AG08396 (cell line): ENCODE measurements at places on chromosomes 13 and 19.
A peak's percentile ranks its signal among the peaks of the same experiment; 100 is the strongest.

DNA sequence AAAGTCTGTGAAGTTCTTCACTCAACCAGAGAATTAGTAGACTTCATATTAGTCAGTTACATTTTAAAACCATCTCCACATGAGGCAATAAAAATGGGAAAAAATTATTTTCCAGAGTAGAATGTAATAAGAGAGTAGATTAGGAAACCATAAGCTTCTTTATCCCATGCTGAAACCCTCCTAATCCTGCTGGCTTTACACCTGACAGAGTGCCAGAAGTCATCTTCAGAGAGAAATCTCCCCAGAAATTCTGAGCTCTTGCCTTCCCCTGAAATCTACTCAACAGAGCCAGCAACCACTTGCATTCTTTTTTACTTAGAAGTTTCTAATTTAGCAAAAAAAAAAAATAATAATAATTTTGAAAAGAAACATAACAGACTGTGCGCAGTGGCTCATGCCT is 279.9 kb downstream of the NHLRC3 start:
- DNase-seq: no peak

GRCh38 chr13:46520166-46520565 is 32.8 kb upstream of the LRCH1 start:
- no peak for DNase-seq

DNA sequence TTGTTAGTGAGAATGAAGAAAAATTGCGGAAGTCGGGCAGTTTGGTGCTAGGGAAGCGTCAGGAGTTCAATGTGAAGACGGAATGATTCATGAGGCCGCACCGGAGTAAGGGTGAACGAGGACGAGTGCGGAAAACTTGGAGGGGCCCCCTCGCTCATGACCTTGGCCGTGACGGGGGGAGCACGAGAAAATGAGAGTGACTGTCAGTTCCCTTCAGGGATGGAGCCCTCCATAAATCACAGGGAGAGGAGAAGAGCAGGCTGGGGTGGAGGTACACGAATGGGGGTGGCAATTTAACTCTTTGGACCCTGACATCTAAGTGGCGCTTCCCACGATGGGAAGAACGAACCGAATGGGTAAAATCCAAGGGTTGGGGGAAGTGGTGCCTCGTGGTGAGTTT is 486.4 kb downstream of the TSHZ3 start:
- no peak for DNase-seq

- DNase-seq: no peak
These were observed 73.7 kb downstream of the CYSLTR2 start for GRCh38 chr13:48727241-48728011.

DNA sequence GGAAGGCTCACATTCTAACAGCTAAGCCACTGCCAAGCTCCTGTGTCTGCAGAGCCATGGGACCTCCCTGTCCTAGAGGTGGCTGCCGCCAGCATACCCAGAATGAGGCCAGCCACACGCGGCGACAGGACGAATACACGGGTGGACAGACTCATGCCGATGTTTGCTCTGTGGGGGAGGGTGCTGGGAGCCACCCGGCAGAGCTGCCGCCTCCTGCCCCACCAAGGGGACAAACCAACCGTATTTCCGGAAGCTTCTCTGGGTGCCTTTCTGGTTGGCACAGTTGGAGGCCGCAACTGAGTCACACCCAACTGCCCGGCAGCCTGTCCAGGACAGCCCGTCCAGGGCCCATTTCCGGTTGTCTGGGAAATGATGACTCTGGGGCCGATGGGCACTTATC is 20.3 kb downstream of the C13orf46 start:
- no peak for DNase-seq

GRCh38 chr13:22128441-22129408 is 457.9 kb downstream of the FGF9 start:
- DNase-seq: peak; percentile 31

DNA sequence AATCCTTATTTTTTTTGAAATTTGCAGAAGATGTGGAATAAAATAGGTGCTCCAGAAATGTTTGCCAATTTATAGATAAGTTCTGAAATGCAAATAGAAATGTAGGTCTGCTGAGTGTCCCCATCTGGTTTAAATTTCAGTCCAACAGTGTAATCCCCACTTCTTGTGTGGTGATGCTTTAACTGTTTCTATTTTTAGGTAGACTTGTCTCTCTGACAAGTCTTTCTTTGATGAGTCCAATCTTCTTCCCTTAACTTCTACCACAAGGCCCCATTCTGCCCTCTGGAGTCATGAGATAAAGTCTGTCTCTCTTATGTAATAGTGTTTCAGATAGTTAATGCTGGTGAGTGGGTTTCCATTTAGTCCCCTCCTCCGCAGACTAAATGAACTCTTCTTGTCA is 390.4 kb downstream of the RFC3 start:
- DNase-seq: no peak

GRCh38 chr13:59452189-59452890 is 711.4 kb downstream of the DIAPH3 start:
- DNase-seq: no peak

DNA sequence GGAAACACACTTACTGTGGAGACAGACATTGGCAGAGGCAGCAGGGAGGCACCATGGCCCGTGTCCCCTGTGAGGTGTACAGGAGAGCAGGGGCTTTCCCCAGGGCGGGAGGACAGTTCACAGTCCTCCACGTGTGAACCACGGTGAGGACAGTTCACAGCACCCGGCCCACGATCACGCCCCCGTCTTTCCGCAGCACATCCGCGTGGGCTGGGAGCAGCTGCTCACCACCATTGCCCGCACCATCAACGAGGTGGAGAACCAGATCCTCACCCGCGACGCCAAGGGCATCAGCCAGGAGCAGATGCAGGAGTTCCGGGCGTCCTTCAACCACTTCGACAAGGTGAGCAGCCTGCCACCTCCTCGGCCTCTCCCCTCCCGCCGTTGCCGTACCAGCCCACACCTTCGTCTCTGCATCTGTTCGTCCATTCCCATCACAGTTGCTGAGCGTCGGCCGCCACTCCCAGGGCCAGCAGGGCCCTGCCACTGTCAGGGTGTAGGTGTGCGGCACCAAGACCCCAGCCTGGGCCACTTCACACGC is 17.4 kb downstream of the CAPN12 start:
- no peak for DNase-seq

GRCh38 chr19:58409010-58409790 is 751 bp downstream of the ZNF584 start:
- no peak for DNase-seq

DNA sequence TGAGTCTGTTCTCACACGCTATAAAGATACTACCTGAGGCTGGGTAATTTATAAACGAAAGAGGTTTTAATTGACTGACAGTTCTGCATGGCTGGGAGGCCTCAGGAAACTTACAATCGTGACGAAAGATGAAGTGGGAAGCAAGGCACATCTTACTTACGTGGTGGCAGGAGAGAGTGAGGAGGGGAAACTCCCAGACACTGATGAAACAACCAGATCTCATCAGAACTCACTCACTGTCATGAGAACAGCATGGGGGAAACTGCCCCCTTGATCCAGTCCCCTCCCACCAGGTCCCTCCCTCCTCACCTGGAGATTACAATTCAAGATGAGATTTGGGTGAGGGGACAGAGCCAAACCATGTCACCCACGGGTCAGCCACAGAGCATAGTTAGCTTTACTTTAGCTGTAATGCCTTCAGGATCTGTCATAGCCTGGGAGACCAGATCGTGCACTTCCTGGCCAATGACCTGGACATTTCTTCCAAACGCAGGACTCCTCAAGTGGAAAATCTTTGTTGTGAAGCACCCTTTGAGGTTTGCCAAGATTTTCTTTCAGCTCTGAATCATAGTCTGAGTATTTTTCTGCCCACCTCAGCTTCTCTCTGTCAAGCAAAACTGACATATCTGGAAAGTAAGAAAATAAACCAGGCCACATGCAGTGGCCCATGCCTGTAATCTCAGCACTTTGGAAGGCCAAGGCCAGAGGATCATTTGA is 25.2 kb upstream of the HIF3A start:
- DNase-seq: peak; percentile 54

- DNase-seq: no peak
These were observed 1395.2 kb downstream of the PCDH9 start for GRCh38 chr13:65834897-65835296.

DNA sequence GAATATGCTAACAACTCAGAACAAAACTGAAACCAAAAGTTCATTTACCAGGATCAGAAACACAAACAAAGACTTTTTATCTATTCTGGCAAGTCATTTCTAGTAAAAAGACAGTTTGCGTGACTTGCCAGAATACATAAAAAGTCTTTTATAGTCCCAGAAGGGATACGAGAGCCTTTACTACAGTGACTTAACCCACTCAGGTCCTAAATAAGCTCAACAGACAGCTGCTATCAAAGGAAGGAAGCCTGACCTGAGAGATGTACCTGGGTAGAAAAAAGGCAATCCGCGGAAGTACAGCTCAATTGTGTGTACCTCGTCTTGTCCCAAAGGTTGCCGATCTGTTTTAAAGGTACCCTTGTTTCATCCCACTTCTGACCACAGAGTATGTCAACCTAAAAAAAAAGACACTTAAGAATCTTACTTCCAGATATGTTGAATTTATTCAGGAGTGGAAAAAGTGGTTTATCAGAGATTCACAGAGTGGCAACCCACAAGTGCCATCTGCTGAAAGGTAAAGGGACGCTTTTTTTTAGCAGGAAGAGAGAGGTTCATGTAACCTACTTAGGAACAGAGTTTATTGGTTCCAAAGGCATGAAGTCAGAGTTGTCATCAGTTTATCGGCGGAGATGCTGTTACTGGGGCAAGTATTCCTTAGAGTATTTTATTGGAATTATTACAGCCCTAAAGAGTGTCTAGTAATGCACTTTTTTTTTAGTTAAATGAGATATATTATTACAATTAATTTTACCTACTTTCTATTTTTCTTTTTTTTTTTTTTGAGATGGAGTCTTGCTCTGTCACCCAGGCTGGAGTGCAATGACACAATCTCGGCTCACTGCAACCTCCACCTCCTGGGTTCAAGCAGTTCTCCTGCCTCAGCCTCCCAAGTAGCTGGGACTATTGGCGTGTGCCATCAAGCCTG is 69.7 kb upstream of the C1QTNF9B start:
- DNase-seq: no peak

DNA sequence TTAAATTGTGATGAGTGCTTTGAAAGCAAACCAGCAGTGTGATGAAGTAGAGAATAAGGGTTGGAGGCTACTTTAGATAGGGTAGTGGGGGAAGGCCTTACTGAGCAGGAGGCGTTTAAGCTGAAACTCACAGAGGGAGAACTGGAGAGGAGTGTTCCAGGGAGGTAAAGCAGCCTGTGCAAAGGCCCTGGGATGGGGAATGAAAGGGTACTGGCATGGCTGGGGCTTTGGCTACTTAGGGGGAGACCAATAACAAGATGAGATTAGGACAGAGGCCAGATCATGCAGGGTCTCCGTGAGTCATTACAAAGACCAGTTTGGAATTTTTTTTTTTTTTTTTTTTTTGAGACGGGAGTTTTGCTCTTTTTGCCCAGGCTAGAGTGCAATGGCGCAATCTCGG is 1.1 kb downstream of the PPP5C start:
- no peak for DNase-seq

- DNase-seq: peak; percentile 73
These were observed 1.7 kb downstream of the YJEFN3 start for GRCh38 chr19:19530423-19530804.

- no peak for DNase-seq
These were observed 169.5 kb downstream of the DCLK1 start for GRCh38 chr13:35961461-35962220.

- DNase-seq: no peak
These were observed 31.8 kb upstream of the USE1 start for GRCh38 chr19:17183271-17183761.

DNA sequence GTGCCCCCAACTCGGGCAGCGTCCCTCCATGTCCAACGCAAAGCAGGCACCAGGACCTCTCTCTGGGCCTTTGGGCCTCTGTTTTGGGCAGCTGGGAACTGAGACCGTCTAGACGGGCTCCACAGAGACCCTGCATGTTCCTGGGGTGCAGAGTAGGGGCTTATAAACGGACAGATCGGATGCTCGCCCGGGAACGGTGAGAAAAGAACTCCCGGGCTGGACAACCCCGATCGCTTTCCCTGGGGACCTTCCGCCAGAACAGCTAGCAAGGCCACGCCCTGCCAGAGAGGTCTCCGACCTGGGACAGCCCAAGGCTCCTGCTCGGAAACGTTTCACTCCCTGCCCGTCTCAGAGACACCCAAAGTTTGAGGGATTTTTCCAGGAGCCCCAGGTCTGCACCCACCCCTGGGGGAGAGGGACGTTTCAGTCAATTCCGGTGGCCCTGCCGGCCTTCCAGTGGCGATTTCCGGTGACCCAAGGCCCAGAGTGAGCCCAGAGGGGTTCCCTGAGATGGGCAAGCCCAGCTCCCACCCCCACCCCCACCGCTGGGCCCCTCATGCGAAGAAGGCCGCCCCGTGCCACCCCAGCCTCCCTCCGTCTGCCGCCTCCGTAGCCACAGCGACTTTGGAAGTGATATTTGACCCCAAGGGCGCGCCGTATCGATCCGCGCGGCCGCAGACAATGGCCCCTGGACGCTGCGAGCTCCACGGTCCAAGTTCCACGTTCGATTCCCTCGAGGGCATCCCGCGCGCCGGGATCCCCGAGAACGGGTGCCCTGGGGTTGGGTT is 1.7 kb downstream of the NR2F6 start:
- DNase-seq: peak; percentile 71

GRCh38 chr19:4909156-4909896 is at the start of gene UHRF1:
Gene UHRF1, plus strand, starts transcription at chr19:4909501. Its CDS starts 1,385 bp downstream, at chr19:4910886.
- peak; percentile 39 for DNase-seq

GRCh38 chr19:8552810-8553209 is 24.4 kb downstream of the MYO1F start:
- DNase-seq: peak; percentile 41

- no peak for DNase-seq
These were observed 1253.2 kb upstream of the PRR20A start for GRCh38 chr13:55887561-55887960.

GRCh38 chr19:35330475-35330874 is 1.5 kb downstream of the CD22 start:
- DNase-seq: no peak

DNA sequence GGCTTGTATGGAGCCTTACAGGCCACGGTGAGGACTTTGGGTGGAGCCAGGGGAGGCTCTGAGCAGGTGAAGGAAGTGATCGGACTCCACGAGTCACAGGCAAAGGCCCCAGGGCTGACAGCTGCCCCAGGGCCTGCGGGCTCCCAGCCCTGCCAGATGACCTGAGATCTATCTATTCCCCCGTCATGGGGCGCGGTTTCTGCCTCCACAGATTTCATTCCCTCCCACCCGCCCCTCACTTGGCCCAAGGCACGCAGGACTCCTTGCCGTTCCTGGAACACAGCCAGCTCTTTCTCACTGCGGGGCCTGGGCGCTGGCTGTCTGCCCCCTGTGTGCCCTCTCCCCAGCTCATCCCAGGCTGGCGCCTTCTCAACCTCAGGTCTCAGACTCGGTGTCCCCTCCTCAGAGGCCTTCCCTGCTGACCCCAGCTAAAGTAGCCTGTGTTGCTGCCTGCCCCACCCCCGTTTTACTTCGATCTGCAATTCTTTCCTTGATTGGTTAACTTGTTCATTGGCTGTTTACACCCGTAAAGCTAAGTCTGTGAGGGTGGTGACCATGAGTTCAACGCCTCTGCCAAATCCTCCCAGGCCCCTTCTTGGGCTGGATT is 13.9 kb upstream of the PAK4 start:
- no peak for DNase-seq

- DNase-seq: no peak
These were observed 386.5 kb upstream of the SPRY2 start for GRCh38 chr13:80727321-80727975.
